Epithelial cell of proximal tubule (primary cell): ENCODE measurements at places on chromosomes 5 and 9. TPM values are rescaled to one million over a fixed set of nuclear protein-coding genes. Genes with fewer than 3 reads are reported as not detected.

The DPYSL3 gene
- 38.3 and 76.0 TPM in 2 replicates for total RNA-seq

The PTGS1 gene
- 2.2 and 6.0 TPM in 2 replicates for total RNA-seq

The KCNV2 gene
- not detected in 2 replicates for total RNA-seq

The FAM151B gene
- total RNA-seq, result 0.06 and 0.51 TPM in 2 replicates

The GCNT1 gene
- 7.7 and 9.9 TPM in 2 replicates for total RNA-seq

The CCDC69 gene
- 3.0 and 3.4 TPM in 2 replicates for total RNA-seq

The LRRC19 gene
- not detected in 2 replicates for total RNA-seq

The CREB3 gene
- 49.9 and 66.4 TPM in 2 replicates for total RNA-seq

The PCDHGB5 gene
- total RNA-seq, result 4.0 and 6.5 TPM in 2 replicates

The PPP6C gene
- 28.3 and 29.7 TPM in 2 replicates for total RNA-seq

The NFIB gene
- 2.4 and 5.0 TPM in 2 replicates for total RNA-seq

The FOXD4L4 gene
- not detected in 2 replicates for total RNA-seq

The BAAT gene
- total RNA-seq, result 0.07 TPM in 1 of 2 replicates, not detected in the other

The LEAP2 gene
- total RNA-seq, result 0.22 and 0.35 TPM in 2 replicates

The CNTLN gene
- total RNA-seq, result 5.6 and 8.1 TPM in 2 replicates

The MYO10 gene
- total RNA-seq, result 31.5 and 32.6 TPM in 2 replicates

The DOCK2 gene
- total RNA-seq, result 18.4 and 30.4 TPM in 2 replicates

The PTCH1 gene
- 1.7 and 3.5 TPM in 2 replicates for total RNA-seq

The SAPCD2 gene
- 25.6 and 51.3 TPM in 2 replicates for total RNA-seq

The SPINK13 gene
- total RNA-seq, result 0.07 and 0.58 TPM in 2 replicates

The SHROOM1 gene
- total RNA-seq, result 6.3 and 8.0 TPM in 2 replicates

The RAPGEF6 gene
- 8.5 and 12.9 TPM in 2 replicates for total RNA-seq

The MIER3 gene
- total RNA-seq, result 18.7 and 26.5 TPM in 2 replicates

The PPP3R2 gene
- not detected in 2 replicates for total RNA-seq

The DNM1 gene
- total RNA-seq, result 2.6 and 16.7 TPM in 2 replicates

The EFNA5 gene
- total RNA-seq, result 17.8 and 28.1 TPM in 2 replicates

The CCDC187 gene
- total RNA-seq, result 0.75 TPM in 1 of 2 replicates, not detected in the other

The SPINK5 gene
- total RNA-seq, result not detected in 2 replicates

The DOCK8 gene
- 0.51 and 0.92 TPM in 2 replicates for total RNA-seq

The PRSS3 gene
- total RNA-seq, result 2.7 and 5.7 TPM in 2 replicates

The IPPK gene
- total RNA-seq, result 10.8 and 15.2 TPM in 2 replicates

The SPINK1 gene
- total RNA-seq, result 0.29 and 3.8 TPM in 2 replicates

The RANBP17 gene
- total RNA-seq, result 3.3 and 15.0 TPM in 2 replicates

The TEK gene
- not detected in 2 replicates for total RNA-seq

The PTGES gene
- total RNA-seq, result 15.3 and 33.6 TPM in 2 replicates

The GTF3C4 gene
- total RNA-seq, result 7.2 and 13.3 TPM in 2 replicates

The ANKRD34B gene
- total RNA-seq, result 1.2 TPM in 2 replicates

The CBY3 gene
- not detected in 2 replicates for total RNA-seq

The NMUR2 gene
- total RNA-seq, result 0.22 TPM in 1 of 2 replicates, not detected in the other

The NXNL2 gene
- 3.1 and 6.9 TPM in 2 replicates for total RNA-seq

The CNTNAP3B gene
- total RNA-seq, result 10.3 and 10.8 TPM in 2 replicates

The INSL6 gene
- total RNA-seq, result not detected in 2 replicates

The SH3GLB2 gene
- 90.1 and 97.5 TPM in 2 replicates for total RNA-seq

The GPX3 gene
- 9.3 and 10.9 TPM in 2 replicates for total RNA-seq

The NUTM2F gene
- not detected in 2 replicates for total RNA-seq

The LECT2 gene
- total RNA-seq, result not detected in 2 replicates

The ARID3C gene
- total RNA-seq, result not detected in 2 replicates

The SOX30 gene
- 0.23 TPM in 1 of 2 replicates, not detected in the other for total RNA-seq

The AGXT2 gene
- total RNA-seq, result not detected in 2 replicates

The UGCG gene
- 231 and 288 TPM in 2 replicates for total RNA-seq

The ADGRD2 gene
- total RNA-seq, result not detected in 2 replicates

The FOXD1 gene
- total RNA-seq, result 26.8 and 30.0 TPM in 2 replicates

The CYLC2 gene
- not detected in 2 replicates for total RNA-seq

The C5orf58 gene
- not detected in 2 replicates for total RNA-seq

The CAVIN4 gene
- total RNA-seq, result 0.36 and 0.98 TPM in 2 replicates

The TEX53 gene
- total RNA-seq, result not detected in 2 replicates

The ACOT12 gene
- total RNA-seq, result not detected in 2 replicates

The CRB2 gene
- total RNA-seq, result 0.14 and 0.35 TPM in 2 replicates
